Effector memory CD8-positive, alpha-beta T cell (primary cell): ENCODE measurements at places on chromosomes 16 and 17.

- DNase-seq = no peak
These were observed 64.1 kb downstream of the NEUROD2 start for GRCh38 chr17:39543664-39544063.

- DNase-seq = no peak
These were observed 39.5 kb downstream of the VMP1 start for GRCh38 chr17:59746849-59747445.

DNA sequence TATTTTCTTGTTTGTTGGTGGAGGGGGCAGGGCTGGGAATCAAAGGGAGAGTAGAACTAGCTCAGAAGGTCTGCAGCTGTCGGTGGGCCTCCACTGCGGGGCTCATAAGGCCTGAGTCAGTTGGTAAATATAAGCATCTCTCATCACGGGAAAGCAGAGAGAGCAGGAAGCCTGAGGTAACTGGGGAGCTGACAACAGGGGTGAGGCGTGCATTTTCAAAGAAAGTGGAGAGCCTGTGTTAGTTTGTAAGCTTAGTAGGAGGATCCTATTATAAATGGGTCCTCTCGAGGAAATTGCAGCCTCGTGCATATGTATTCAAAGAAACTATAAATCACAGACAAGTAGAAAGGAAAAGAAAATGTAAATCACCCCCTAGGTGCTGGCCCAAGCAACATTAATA lies 221.0 kb upstream of the CDH13 start:
- DNase-seq = no peak

DNA sequence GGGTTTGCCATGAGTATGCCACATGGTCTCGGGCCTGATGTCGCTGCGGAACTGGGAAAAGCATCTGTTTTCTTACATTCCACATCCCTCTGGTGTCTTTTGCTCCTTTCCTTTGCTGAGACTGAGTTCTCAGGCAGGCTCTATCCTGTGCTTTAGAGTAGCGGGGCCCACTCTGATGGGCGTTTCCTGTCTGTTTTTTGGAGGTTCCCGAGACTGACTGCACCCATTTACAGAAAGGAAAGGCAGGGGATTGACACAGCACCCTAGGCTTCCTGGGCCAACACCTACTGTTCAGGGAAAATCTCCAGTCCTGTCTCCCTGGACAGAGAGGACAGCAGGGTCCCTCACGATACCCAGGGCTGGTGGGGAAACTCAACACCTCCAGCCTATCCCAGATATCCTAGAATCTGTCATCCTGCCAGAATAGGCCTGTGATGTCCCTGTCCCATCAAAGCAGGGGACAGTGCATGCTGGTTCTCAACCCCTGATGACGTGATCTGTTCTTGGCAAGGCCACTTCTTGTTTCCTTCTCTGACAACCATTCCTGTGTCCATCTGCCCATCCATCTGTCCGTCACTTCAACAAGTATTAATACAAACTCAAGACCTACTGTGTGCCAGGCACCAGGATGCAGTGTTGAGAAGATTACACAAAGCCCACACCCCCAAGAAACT lies 42.2 kb downstream of the ACTG1 start:
- DNase-seq = no peak

DNA sequence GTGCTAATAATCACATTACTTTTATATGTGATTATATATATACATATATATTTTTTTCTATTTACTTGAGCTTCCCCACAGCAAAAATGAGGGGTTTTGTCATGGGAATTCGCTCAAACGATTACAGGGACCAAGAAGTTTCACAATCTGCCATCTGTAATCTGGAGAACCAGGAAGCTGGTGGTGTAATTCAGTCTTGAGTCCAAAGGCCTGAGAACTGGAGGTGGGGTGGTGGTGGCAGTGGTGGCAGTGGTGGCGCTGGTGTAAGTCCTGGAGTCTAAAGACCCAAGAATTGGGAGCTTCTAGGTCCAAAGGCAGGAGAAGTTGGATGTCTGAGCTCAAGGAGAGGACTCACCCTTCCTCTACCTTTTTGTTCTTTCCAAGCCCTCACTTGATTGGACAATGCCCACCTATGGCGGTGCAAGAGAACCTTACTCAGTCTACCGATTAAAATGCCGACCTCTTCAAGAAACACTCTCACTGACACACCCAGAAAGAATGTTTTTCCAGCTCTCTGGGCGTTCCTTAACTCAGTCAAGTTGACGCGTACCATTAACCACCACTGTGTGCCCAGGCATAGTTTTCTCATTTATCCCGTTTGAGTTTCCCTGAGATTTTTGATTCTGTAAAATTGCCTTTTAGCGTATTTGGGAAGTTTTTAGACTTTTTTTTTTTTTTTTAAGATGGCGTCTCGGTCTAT lies 31.9 kb downstream of the POLR2A start:
- no peak for DNase-seq

- DNase-seq = no peak
These were observed 9.5 kb downstream of the KRT32 start for GRCh38 chr17:41457676-41458075.

- DNase-seq = no peak
These were observed 16.3 kb downstream of the ABCC12 start for GRCh38 chr16:48139517-48139916.
